Common myeloid progenitor, CD34-positive (primary cell): ENCODE measurements at places on chromosomes 5 and 9.
A peak's percentile ranks its signal among the peaks of the same experiment; 100 is the strongest.

DNA sequence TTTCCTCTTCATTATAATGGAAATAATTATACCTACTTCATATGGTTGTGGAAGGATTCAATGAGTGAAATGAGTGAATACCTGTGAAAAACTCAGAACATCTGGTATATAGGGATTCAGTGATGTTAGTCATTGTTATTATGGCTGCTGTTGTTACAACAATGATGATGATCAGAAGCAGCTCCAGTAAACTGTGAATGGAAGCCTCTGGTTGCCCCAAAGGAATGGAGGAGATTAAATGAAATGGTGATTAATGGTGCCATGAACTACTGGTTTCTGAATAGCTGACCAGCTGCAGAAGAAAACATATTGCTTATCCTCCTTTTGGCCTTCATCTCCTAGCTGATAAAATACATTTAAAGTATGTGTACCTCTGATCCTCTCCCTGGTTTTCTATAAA lies 372.0 kb downstream of the ARHGEF28 start:
- no peak overlapping the region for H3K4me3 ChIP-seq
- no peak overlapping the region for H3K27ac ChIP-seq
- no peaks in the 10 kb centered on the region for H3K36me3 ChIP-seq
- no peaks in the 10 kb centered on the region for H3K27me3 ChIP-seq

GRCh38 chr5:96084874-96085506 lies 123.3 kb upstream of the ELL2 start:
- H3K27ac ChIP-seq: no peak overlapping the region
- peaks cover 43% of the 10 kb centered on the region for H3K4me1 ChIP-seq
- no peak overlapping the region for H3K4me3 ChIP-seq
- no peaks in the 10 kb centered on the region for H3K27me3 ChIP-seq

DNA sequence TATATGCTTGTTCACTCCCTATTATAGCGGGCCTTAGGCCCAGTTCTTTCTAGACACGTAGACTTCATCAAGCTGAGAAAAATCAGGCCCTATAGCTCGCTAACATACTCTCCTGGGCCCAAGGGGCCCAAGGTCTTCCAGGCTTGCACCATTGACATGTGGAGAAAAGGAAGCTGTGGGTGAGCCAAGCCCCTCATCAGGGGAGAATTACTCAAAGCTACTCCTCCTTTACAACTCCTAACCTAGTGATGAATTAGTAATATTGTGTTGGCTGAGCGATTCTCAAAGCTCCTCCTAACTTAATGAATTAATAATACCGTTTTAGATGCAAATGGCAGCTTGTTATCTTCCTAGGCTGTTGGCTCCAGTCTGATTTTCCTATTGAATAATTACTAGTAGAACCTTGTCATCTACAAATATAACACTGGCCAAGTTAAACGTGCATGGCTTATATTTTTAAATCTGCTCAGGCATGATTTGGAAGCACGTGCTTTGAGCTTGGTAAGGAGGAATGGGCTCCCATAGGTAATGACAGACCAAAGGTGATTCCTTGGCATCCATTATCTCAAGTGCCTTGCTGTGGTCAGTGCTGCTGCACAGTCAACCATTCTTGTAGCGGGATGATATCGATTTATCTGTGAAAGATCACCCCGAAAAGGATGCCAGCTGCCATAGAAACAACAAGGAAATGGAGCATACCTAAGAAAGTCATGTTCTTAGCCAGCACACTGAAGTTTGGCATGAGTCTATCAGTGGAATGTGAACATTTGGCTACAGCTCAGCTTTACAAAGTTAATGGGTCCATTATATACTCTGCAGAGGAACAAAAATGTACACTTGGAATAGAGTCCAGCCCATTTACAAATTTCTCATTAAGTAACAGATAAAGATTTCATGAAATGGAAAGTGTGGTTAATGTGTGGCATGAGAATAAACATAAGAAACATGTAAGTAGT lies 23.8 kb downstream of the LVRN start:
- H3K27me3 ChIP-seq: no peaks in the 10 kb centered on the region
- H3K36me3 ChIP-seq: no peaks in the 10 kb centered on the region
- no peak overlapping the region for H3K4me3 ChIP-seq
- no peaks in the 10 kb centered on the region for H3K4me1 ChIP-seq
- no peak overlapping the region for H3K27ac ChIP-seq

DNA sequence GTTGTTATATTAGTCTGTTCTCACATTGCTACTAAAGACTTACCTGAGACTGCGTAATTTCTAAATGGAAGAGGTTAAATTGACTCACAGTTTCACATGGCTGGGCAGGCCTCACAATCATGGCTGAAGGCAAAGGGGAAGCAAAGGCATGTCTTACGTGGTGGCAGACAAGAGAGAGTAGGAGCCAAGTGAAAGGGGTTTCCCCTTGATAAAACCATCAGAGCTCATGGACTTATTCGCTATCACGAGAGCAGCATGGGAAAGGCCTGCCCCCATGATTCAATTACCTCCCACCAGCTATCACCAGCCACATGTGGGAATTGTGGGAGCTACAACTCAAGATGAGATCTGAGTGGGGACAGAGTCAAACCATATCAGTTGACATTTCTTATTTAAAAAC lies 374.5 kb upstream of the RORB start:
- H3K27ac ChIP-seq: no peak overlapping the region
- DNase-seq: no peak
- H3K27me3 ChIP-seq: no peaks in the 10 kb centered on the region
- no peak overlapping the region for H3K4me3 ChIP-seq
- no peaks in the 10 kb centered on the region for H3K36me3 ChIP-seq

DNA sequence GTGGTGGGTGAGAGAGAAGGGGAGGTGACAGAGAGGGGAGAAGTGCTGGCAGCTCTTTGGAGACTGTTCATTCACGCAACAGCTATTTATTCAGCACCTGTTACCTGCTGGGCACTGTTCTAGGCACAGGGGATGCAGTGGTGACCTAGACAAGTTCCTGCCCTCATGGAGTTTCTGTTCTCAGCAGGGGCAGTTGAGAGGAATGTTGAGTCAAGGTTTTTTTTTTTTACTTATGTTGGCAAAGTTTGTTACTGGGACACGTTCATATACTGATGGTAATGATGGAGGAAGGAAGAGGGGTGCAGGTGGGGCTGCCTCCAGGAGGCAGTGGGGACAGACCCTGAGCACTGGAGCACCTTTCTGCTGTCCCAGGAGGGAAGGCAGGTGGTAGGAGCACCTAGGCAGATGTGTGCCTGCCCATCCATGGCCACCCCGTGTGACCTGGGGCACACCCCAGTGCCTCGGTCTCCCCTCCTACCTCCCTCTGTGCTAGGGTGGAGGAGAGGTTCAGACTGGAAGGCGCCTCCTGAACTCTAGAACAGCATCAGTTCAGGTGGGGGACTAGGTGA lies 49.4 kb upstream of the SLC25A51 start:
- H3K36me3 ChIP-seq: no peaks in the 10 kb centered on the region
- H3K4me3 ChIP-seq: no peak overlapping the region
- H3K4me1 ChIP-seq: no peaks in the 10 kb centered on the region
- DNase-seq: no peak

DNA sequence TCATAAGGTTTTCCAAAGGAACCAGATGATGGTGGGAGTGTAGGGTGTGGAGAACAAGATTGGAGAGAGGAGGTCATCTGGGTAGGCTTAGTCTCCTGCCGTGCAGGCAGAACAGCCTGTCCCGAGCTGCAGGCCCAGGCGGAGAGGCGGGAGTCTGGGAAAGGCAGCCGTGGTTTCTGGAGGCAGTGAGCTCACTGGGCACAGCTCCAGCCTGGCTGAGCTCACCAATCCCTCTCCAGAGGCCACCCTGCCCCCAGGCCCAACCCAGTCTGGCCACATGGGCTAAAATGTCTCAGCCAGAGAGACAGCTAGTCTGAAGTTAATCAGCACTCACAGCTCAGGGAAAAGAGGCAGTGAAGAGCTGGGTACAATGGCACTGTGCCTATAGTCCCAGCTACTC lies 12.3 kb downstream of the P4HA2 start:
- H3K27ac ChIP-seq: no peak overlapping the region
- H3K4me1 ChIP-seq: no peaks in the 10 kb centered on the region
- no peak overlapping the region for H3K4me3 ChIP-seq

DNA sequence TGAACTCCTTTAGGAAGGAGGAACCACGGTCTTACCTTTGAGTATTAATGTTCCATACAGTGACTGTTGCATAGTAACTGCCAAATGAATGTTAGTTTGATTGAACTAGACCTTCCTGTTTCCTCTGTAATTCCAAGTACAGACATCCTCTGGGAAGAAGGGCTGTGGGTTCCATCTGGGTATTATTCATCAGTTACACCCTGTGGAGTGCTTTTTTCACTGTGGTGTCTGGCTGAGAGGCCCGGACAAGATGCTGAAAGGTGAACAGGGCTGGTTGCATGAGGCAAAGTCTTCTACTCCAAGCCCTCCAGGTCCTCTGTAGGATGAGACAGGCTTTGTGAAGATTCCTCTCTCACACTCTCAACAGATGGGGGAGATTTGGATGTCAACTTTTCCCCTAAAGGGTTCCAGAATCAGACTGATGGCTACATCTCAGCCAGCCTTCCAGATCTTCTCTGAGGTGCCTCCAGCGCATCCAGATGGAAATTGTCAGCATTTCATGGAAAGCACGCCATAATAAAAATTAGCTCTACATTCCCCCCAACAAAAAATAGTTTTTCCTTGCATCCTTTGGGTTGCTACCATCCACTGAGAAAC lies 230.9 kb downstream of the GAS1 start:
- H3K4me1 ChIP-seq: no peaks in the 10 kb centered on the region
- H3K36me3 ChIP-seq: no peaks in the 10 kb centered on the region
- no peak overlapping the region for H3K4me3 ChIP-seq
- H3K27ac ChIP-seq: no peak overlapping the region
- DNase-seq: no peak

GRCh38 chr9:115445655-115446054 lies 327.7 kb upstream of the TNC start:
- no peaks in the 10 kb centered on the region for H3K4me1 ChIP-seq
- H3K27me3 ChIP-seq: no peaks in the 10 kb centered on the region
- H3K4me3 ChIP-seq: no peak overlapping the region

DNA sequence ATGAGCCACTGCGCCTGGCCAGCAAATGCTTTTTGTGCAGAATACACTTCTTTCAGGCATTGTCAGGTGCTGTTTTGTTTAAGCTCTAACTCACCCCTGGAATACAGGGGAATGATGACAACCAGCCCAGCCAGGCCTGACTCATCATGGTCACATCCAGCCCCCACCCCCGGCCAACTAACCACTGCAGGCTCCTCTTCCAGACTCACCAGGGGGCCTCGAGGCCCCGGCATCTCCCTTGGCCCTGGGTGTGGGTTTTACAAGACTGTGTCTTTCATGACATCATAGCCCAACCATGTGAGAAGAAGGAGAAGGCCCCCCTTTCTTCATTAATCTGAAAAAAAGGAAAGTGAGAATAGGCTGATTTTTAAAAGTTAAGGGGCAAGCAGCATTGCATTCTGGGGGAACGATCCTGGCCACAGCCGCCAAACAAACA lies 35.5 kb downstream of the OLFML2A start:
- no peaks in the 10 kb centered on the region for H3K4me1 ChIP-seq
- no peak overlapping the region for H3K27ac ChIP-seq

GRCh38 chr5:143662020-143662419 lies 149.9 kb upstream of the HMHB1 start:
- no peaks in the 10 kb centered on the region for H3K36me3 ChIP-seq
- no peak overlapping the region for H3K4me3 ChIP-seq
- H3K27ac ChIP-seq: no peak overlapping the region
- no peak for DNase-seq
- no peaks in the 10 kb centered on the region for H3K4me1 ChIP-seq
- H3K27me3 ChIP-seq: no peaks in the 10 kb centered on the region

DNA sequence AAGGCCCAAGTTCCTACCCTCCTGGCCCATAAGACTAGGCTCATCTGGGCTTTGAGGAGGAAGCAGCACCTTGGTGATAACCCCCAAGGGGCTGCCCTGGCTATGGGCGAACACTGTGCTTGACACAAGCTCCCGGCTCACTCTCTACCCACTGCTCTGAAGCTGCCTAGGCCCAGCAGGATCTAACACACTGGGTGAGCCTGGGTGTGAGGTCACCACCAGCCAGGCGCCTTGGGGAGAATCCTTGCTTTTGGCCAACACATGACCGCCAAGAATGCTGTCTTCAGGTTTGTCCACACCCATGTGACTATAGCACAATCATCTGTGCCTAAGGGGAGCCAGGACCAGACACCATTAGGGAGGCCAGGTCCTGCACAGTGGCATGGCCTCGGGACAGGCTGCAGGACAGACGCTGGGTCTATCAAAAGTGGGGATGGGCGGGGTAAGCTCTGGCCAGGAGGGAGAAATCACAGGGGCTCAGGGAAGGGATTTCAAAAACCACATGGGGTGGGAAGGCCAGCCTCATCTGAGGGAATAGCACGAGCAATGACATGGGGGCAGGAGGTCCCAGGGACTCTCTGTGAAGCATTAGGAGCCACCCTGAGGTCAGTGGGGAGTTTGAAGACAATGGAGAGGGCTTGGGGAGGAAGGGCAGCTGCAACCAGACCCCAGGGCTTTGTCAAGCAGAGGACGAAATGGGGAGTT lies 29.6 kb downstream of the BICD2 start:
- no peak overlapping the region for H3K4me3 ChIP-seq
- H3K27ac ChIP-seq: peak overlapping the region; percentile 12
- H3K27me3 ChIP-seq: no peaks in the 10 kb centered on the region
- peaks cover 41% of the 10 kb centered on the region for H3K4me1 ChIP-seq
- H3K36me3 ChIP-seq: peaks cover 6% of the 10 kb centered on the region
- DNase-seq: no peak

DNA sequence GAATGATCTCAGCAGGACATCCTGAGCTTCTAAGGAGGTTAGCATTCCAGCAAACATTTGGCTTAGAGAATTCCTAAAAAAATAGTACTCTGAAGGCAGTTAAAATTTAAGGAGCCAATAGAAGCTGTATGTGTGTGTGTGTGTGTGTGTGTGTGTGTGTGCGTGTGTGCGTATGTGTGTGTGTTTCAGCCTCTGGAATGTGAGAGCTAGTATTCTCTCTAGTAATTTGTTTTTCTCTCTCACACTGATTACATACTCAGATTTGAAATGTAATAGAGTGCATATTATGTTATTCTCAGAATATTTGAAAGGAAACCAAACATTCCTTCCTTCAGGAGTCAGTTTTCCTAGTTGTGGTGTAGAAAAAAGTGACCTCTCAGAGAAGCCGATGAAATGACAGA lies 279.6 kb downstream of the TMEM38B start:
- no peaks in the 10 kb centered on the region for H3K27me3 ChIP-seq
- no peaks in the 10 kb centered on the region for H3K36me3 ChIP-seq
- H3K4me3 ChIP-seq: no peak overlapping the region
- DNase-seq: no peak
- H3K4me1 ChIP-seq: no peaks in the 10 kb centered on the region
- H3K27ac ChIP-seq: no peak overlapping the region

- H3K4me1 ChIP-seq: peaks cover 15% of the 10 kb centered on the region
- no peak overlapping the region for H3K4me3 ChIP-seq
- H3K27me3 ChIP-seq: no peaks in the 10 kb centered on the region
- H3K27ac ChIP-seq: no peak overlapping the region
- DNase-seq: no peak
- H3K36me3 ChIP-seq: no peaks in the 10 kb centered on the region
Observed at GRCh38 chr9:136264031-136264430, 18.4 kb upstream of the QSOX2 start.

- no peak for DNase-seq
- no peaks in the 10 kb centered on the region for H3K36me3 ChIP-seq
- no peak overlapping the region for H3K27ac ChIP-seq
- H3K4me3 ChIP-seq: no peak overlapping the region
Observed at GRCh38 chr9:116322521-116322920, 168.9 kb downstream of the PAPPA start.
